ENCODE measurements at places on chromosomes 1 and 21.

GRCh38 chr21:34925597-34925996, 123.5 kb downstream of the RUNX1 start:
- no peak for DNase-seq

DNA sequence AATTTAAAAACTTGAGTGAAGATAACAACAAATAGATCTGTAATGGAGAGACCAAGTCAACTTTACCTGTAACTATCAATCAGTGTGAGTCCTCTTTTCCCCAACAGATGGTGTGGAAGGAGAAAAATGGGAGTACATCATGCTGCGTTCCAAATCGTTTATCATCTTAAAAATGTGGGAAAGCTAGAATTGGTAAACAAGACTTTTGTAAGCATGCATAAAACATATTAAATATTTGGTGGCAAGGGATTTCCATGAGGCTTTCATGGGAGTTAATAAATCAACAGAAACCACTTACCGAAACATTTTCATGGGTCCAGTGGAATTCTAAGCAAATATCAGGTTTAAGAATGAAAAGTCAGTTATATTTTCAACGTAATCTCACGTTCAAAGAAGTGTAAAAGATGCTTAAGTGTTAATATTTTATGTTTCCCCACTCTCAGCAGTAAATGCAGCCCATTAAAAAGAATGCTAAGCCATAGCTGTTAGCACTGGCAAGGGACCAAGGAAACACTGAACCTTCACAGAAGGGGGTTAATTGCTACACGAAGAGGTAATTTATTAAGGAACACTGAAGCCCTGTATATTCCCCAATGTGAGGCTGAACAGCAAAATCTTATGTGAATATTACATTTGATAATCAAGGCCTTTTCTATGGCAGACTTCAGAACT, 117.0 kb downstream of the ZC3H11B start:
- DNase-seq: no peak

DNA sequence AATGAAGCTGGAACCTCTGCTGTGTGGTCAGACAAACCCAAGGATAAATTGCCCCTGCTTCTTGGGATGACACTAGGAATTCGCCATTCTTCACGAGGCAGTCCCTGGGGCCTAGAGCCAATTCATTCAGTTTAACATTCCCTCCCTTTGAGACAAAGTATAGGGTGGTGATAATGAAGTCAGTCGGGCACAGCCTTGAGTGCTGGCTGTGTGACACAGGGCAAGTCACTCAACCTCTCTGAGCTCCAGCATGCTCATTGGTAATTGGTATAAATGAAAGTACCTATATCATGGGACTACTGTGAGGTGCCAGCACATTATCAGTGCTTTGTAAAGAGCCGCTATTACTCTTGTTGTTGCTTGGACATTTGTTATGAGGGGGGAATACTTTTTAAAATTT, 64.9 kb upstream of the DIRAS3 start:
- no peak for DNase-seq

GRCh38 chr1:64097859-64098258, 105.6 kb upstream of the UBE2U start:
- peak; percentile 11 for DNase-seq

DNA sequence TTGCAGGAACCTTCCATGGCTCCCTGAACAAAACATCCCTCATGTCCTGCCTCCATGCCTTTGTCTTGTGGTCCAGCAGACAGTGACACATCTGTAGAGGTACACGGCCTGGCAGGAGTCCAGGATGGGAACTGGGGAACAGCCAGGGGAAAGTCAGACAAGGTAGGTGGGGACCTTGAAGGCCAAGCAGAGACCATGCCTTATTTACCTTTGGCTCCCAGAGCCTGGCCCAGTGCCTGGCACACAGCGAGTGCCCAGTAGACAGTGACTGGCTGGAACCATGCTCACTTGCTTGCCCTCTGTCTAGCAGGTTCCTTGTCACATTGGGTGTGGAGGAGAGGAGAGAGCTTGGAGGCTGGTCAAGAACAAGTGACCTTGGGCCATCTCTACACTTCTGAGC, 81.0 kb downstream of the BCAR3 start:
- no peak for DNase-seq

DNA sequence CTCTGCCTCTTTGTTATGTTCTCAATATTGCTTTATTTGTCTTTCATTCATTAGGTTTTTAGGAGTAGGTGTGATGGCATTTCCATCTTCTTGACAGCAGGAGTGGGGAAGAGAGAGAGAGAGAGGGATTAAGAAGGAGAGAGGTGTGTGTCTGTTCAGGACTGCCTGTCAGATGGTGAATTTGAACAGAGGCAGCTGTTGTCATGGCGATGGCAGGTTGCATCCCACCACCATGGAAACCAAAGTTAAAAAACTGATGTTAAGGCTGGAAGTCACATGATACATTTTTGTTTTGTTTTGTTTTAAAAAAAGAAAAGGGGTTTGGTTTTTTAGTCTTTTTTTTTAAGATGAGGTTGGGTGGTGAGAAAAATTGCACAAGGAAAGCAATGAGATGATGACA, 18.3 kb downstream of the CACNA1E start:
- no peak for DNase-seq

GRCh38 chr1:19341201-19342061, 29.3 kb downstream of the SLC66A1 start:
- DNase-seq: no peak

- no peak for DNase-seq
These were observed 14.6 kb upstream of the OR2L5 start for GRCh38 chr1:247998811-247999210.

GRCh38 chr1:212500983-212501382, 68.3 kb downstream of the NENF start:
- no peak for DNase-seq

- DNase-seq: no peak
These were observed 765 bp upstream of the HIPK1 start for GRCh38 chr1:113928187-113928930.
